Left ventricle myocardium inferior (tissue), 1 donor: ENCODE measurements at places on chromosomes 16 and 17.

DNA sequence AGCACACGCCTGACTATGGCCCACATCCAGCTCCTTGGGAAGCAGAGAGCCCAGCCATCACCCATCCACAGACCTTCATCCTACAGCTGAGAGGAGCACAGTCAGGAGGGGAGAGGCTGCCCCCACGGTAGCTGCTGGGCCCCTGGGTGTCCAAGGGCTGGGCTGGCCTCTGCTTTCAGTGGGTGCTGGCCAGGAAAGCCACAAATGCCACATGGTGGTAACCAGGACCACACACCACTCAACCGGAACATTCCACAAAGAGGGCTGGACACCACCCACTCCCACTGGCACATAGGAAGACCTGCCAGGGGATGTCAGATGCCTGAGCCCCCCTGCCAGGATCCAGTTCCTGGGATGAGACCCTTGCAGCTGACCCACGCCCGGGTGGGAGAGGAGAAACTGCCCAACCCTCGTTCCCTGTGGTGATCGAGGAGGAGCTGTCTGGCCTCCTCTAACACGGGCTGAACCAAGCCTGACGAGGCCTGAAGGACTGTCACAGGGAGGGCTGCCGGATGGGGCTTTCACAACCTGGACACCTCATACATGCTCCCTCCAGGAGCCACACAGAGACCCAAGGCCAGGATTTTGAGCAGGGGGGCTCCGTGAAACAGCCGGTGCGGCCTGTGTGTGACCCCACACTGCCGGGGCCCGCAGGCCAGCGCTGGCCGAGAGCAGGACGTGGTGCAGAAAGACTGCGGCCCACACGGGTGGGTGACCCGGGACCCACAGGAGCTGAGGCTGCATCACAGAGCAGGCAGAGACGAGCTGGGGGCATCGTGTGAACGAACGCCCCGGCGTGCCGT is 30.7 kb downstream of the PIEZO1 start:
- H3K36me3 ChIP-seq: no peaks in the 10 kb centered on the region
- H3K27ac ChIP-seq: no peak overlapping the region
- H3K27me3 ChIP-seq: no peaks in the 10 kb centered on the region
- no peak overlapping the region for H3K4me3 ChIP-seq
- DNase-seq: no peak

- H3K4me3 ChIP-seq: no peak overlapping the region
- no peaks in the 10 kb centered on the region for H3K36me3 ChIP-seq
- H3K27me3 ChIP-seq: no peaks in the 10 kb centered on the region
- H3K4me1 ChIP-seq: peaks cover 25% of the 10 kb centered on the region
- no peak overlapping the region for H3K27ac ChIP-seq
Observed at GRCh38 chr16:85586380-85587104, 26.6 kb upstream of the GSE1 start.

DNA sequence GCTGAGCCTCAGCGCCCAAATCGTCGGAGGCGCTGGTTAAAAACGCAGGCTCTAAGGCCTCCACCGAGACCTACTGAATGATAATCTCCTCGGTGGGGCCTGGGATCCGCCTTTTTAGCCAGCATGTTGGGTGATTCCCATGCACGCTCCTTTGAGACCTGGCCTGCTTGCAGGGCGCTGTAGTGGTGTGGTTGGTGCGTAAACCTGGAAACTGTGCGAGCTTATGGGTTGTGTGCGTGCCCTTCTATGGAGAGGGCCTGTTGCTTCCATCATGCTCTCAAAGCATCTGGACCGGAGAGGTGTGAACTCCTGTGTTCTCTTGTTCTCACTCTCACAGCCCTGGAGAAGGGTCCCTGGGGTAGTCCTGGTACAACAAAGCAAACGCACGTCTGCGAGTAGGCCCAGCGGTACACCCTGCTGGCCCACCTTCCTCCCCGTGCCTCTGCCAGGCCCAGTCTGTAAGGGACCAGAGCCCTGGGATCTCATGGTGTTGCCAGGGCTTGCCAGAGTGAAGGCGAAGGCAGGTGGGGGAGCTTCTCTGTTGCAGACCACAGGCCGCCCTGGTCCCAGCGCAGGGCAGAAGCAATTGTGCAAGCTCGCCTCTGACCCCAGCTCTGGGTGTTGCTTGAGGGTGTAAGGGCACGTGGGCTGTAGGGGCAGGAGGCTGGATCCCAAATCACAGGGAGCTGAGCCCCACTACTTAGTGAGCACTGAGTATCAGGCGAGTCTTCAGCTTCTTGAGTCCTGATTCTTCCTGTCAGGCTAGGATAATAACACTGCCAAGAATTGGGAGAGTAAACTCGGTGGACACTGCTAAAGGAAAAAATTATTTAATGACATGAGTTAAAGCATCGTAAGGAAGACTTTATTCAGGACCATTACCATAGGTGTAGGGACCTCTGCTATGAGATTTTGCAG is 879 bp upstream of the LRRC75A start:
- peaks cover 24% of the 10 kb centered on the region for H3K4me1 ChIP-seq
- peaks cover 4% of the 10 kb centered on the region for H3K27me3 ChIP-seq
- DNase-seq: no peak
- H3K36me3 ChIP-seq: no peaks in the 10 kb centered on the region
- peak overlapping the region; percentile 71 for H3K4me3 ChIP-seq
- H3K27ac ChIP-seq: no peak overlapping the region

- H3K27ac ChIP-seq: no peak overlapping the region
- no peaks in the 10 kb centered on the region for H3K27me3 ChIP-seq
- no peaks in the 10 kb centered on the region for H3K4me1 ChIP-seq
- H3K4me3 ChIP-seq: no peak overlapping the region
Observed at GRCh38 chr17:9211133-9211765, 189.9 kb downstream of the NTN1 start.

DNA sequence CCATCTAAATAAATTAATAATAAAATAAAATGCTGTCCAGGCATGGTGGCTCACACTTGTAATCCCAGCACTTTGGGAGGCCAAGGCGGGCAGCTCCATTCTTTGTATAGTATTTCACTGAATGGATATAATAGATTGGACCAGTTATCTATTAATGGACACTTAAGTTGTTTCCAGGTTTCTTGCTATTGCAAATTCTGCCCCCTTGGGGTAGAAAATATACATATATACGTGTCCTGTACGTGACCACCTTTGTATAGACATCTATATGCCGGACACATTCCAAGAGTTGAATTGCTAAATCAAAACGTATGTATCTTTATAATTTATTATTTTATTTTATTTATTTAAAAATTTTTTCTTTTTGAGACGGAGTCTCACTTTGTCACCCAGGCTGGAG is 3.9 kb upstream of the EXOC7 start:
- no peaks in the 10 kb centered on the region for H3K36me3 ChIP-seq
- no peak overlapping the region for H3K27ac ChIP-seq
- no peak for DNase-seq
- H3K4me3 ChIP-seq: no peak overlapping the region
- no peaks in the 10 kb centered on the region for H3K27me3 ChIP-seq
- peaks cover 19% of the 10 kb centered on the region for H3K4me1 ChIP-seq

DNA sequence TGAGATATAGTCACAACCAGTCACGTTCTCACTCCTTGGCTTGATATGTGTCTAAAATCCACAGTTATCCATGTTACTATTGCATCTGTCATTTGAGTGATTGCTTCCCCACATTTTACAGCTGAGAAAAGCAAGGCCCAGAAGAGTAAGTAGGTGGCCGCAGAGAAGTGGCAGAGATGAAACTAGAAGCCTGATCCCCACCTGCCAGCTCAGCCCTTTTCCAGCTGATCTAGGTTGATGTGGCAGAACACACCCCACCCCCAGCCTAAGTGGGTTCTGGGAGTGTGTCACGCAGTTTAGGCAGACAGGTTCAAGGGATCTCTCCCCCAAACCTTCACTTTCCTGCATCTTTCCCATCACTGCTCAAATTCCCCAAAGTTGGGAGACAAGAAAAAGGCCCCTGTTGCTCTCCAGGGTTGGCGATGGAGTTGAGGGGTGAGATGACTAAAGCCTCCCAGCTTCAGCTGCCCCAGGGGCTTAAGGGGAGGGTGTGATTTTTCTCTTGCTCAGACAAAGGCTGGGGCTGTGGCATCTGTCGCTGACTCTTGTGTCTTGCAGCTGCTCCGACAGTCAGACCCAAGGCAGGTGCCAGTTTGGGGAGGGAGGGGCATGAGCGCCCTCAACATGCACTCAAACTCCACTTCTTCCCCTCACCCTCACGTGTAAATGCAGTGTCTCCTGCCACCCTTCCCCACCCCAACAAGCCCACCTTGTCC is 48.9 kb upstream of the LHX1 start:
- H3K4me3 ChIP-seq: no peak overlapping the region
- peaks cover 92% of the 10 kb centered on the region for H3K27me3 ChIP-seq
- H3K36me3 ChIP-seq: no peaks in the 10 kb centered on the region
- H3K27ac ChIP-seq: no peak overlapping the region
- no peaks in the 10 kb centered on the region for H3K4me1 ChIP-seq
- no peak for DNase-seq

- H3K27me3 ChIP-seq: peaks cover 81% of the 10 kb centered on the region
- peaks cover 37% of the 10 kb centered on the region for H3K4me1 ChIP-seq
- H3K4me3 ChIP-seq: peak overlapping the region; percentile 70
- peaks cover 12% of the 10 kb centered on the region for H3K36me3 ChIP-seq
Observed at GRCh38 chr17:50559674-50560184, 786 bp upstream of the CACNA1G start.

DNA sequence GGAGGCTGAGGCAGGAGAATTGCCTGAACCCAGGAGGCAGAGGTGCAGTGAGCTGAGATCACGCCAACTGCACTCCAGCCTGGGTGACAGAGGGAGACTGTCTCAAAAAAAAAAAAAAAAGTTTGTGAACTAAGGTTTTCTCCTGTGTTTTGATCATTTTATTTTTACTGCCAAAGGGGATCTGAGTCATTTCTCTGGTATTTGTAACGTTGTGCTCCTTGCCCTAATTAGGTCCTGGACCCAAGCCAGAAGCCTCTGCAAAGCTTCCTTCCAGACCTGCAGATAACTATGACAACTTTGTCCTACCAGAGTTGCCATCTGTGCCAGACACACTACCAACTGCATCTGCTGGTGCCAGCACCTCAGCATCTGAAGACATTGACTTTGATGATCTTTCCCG is 32.1 kb downstream of the IST1 start:
- DNase-seq: peak; percentile 45
- peak overlapping the region; percentile 22 for H3K4me3 ChIP-seq
- H3K27me3 ChIP-seq: no peaks in the 10 kb centered on the region
- H3K4me1 ChIP-seq: peaks cover 87% of the 10 kb centered on the region

GRCh38 chr16:27103954-27104353 is 37.2 kb downstream of the C16orf82 start:
- no peak for DNase-seq
- peaks cover 20% of the 10 kb centered on the region for H3K27me3 ChIP-seq
- H3K4me1 ChIP-seq: no peaks in the 10 kb centered on the region
- H3K4me3 ChIP-seq: no peak overlapping the region
- no peak overlapping the region for H3K27ac ChIP-seq

DNA sequence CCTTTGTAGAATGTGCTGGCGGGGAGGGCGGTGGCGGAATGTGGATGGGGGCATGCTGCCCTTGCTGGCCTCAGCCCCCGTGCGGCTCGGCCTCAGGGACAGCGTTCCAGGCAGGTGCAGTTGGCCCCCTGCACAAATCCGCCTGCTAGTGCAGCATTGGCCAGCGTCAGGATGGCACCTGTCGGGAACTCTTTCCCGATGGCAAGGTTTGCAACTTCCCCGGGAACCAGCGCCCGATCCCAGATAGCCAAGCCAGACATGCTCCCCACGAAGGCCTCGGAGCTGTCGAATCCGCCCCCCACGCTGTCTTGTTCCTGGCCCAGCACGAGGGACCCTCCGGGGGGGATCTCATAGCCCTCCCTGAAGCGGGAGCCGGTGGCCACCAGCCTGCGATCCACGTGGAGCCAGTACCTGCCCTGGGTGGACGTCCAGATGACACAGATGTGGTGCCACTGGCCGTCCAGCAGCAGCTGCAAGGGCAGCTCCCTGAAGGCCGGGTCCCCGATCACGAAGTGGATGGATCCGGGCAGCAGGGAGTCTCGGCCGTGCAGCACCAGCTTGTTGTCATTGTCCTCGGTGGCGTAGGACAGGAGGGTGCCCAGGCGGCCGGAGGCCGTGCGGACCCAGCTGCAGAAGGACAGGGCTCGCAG is 2.8 kb downstream of the PTX4 start:
- H3K36me3 ChIP-seq: no peaks in the 10 kb centered on the region
- no peak overlapping the region for H3K4me3 ChIP-seq
- no peaks in the 10 kb centered on the region for H3K27me3 ChIP-seq
- H3K27ac ChIP-seq: no peak overlapping the region
- H3K4me1 ChIP-seq: no peaks in the 10 kb centered on the region

DNA sequence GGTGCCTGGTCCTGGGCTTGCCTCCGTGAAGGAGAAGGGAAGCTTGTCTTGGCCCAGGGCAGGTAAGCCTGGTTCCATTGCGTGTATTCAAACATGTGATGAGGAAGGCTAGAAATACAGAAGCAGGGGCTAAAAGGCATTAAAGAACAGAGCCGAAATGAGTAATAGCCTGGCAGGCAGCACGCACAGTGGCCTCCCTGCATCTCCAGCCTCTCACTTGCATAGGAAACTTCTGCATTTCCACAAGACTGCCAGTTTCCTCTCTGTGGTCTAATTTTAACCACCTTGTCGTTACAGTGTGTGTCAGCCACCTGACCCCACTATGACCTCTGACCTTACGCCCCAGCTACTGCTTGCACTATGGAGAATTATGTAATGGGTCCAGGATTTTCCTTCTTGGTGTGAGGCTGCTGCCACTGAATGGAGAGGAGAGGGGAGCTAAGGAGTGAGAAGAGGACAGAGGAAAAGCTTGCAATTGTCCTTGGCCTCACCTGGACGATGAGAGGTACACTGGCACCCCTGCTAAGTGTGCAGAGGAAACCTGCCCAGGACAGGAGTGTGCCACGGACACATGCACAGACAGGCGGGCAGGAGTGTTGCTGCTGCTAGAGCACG is 32.8 kb downstream of the HIC1 start:
- H3K27me3 ChIP-seq: no peaks in the 10 kb centered on the region
- H3K4me1 ChIP-seq: peaks cover 100% of the 10 kb centered on the region
- H3K36me3 ChIP-seq: no peaks in the 10 kb centered on the region
- peak overlapping the region; percentile 93 for H3K27ac ChIP-seq
- DNase-seq: no peak

- DNase-seq: no peak
- H3K27ac ChIP-seq: no peak overlapping the region
- no peak overlapping the region for H3K4me3 ChIP-seq
- H3K27me3 ChIP-seq: peaks cover 4% of the 10 kb centered on the region
- no peaks in the 10 kb centered on the region for H3K4me1 ChIP-seq
Observed at GRCh38 chr16:13708347-13709120, 211.4 kb upstream of the ERCC4 start.

DNA sequence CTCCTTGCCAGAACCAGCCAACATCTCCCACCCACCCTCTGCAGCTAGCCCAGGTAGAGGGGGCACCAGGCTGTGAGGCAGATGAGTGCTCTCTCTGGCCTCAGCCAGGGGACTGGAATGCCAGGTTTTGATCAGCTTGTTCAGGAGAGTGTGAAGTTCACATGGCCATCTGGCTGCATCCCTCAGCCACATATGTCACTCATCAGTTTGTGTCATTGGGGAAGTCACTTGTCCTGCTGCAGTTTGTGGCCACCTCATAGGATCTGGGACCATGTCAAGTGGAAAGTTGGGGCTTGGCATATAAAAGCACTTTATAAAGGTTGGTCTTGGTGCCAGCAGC is 147.6 kb downstream of the SOCS1 start:
- peaks cover 14% of the 10 kb centered on the region for H3K36me3 ChIP-seq
- no peak for DNase-seq
- H3K4me1 ChIP-seq: peaks cover 46% of the 10 kb centered on the region
- H3K4me3 ChIP-seq: no peak overlapping the region
